ENCODE measurements at places on chromosomes 13 and 19.

- DNase-seq, result no peak
Measured at GRCh38 chr13:59673286-59673685, 490.4 kb downstream of the DIAPH3 start.

DNA sequence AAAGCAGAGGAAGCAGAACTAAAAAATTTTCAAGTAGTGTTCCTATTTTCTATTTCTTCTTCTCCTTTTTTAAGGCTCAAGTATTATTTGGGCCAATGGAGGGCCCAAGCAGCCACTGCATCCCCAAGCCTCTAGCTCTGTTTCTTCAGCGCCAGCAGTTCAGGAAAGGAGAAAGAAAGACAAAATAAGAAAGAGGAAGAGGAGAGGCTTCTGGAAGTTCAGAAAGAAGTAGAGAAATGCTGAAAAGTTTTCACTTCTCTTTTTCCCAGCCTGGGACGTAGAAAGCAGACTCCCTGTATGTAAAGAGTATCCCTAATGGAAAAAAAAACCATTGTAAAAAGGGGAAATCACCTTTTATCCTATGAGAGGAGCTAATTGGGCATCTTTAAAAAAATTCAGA, 165.5 kb upstream of the KLF12 start:
- DNase-seq, result no peak

DNA sequence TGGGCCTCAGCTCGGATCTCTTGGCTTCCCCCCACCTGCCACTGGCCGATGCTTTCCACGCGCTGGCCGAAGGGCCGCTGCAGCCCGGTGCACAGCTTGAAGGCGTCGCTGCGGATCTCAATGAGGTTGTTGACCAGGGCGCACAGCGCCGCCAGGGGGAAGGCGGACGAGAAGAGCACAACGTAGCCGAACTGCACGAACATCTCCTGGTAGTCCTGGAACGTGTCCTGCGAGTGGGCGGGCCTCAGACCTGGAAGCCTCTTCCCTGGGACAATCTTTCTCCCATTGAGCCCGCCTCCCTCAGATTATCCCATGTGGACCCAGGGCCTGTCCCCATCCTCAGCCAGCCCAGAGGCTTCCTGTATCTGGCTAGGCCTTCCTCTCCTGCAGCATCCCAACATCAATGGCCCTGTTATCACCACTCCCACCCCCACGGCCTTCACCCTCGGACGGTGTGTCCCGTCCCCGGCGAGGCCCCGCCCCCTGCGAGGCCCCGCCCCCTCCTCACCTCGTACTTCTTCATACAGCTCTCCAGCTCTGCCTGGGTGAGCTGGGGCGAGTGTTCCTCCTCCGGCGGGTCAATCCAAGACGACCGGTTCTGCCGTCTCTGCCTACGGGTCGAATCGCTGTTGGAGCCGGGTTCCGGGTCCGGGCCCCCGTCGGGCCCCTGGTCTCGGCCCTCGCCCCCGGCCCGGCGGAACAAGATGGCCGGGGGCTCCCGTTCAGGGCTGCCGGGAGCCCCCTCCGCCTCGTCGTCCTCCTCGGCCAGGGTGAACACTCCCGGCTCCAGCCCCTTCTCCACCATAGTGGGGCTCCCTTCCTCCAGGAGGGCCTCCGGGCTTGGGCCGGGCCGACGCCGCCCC, 6.8 kb downstream of the ANO8 start:
- peak; percentile 48 for DNase-seq

DNA sequence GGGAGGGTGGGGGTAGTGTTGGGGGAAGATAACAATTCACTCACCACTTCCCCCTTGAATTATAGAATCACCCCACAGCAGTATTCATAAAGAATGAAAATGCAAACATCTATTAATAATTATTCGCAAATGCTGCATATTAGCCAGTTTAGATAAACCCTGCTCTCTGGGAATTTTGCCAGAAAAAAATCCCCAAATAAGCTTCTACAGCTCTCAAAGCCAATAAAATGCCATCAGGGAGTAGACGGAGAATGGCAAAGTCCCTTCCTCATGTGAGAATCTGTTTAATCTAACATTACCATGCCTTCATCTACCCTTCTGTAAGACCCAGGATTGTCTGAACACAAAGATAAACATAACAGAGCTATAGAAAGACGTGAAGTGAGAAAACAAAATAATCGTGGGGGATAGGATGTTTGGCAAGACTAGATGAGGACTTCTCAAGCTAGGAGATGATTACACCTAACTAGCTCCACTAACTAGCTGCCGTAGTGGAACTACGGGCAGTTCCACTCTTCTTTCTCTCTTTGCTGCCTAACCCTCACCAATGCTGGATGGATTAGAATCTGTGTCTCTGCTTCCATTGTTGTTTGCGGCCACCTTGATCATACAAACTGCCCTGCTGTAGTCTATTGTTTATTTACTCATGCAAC, 32.4 kb upstream of the CACNA1A start:
- DNase-seq, result no peak

- no peak for DNase-seq
Measured at GRCh38 chr13:75652726-75653125, 16.6 kb downstream of the LMO7 start.

DNA sequence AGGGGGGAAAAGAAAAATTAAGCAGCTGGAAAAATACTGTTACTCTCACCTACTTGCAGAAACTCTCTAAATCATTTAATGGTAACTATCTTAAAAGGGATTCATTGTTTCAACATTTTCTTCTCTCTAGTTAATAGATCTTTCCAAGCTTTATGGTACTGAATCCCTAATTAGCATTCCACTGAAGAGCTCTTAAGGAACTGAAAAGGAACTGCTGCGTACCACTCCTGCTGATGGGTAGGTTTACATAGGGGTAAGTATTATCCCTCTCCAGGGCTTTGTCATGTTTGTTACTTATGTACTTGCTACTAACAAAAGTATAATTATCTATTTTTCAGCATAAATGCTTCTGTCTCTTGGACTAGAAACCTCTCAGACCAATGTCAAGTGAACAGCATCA, 12.5 kb downstream of the TEX30 start:
- DNase-seq, result no peak

- no peak for DNase-seq
Measured at GRCh38 chr19:1855828-1856255, 7.5 kb downstream of the KLF16 start.

DNA sequence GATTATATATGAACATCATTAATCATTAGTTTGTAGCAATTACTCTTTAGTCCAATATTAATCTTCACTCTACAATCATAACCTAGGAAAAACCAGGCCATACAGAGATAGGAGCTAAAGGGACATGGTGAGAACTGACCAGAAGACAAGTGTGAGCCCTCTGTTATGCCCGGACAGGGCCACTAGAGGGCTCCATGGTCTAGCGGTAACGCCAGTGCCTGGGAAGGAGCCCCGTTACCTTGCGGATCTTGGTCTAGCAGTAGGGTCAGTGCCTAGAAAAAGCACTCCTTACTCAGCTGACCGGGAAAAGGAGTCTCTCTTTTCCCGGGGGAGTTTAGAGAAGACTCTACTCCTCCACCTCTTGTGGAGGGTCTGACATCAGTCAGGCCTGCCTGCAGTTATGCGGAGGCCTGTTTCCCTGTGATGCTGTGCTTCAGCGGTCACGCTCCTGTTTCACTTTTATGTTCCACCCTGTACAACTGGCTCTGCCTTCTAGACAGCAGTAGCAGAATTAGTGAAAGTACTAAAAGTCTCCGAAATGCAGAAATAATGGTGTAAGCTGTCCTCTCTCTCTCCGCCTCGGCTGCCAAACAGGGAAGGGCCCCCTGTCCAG, 13.8 kb downstream of the OR7D4 start:
- peak; percentile 65 for DNase-seq

GRCh38 chr19:7699417-7700401, 2.2 kb downstream of the FCER2 start:
- DNase-seq, result no peak

DNA sequence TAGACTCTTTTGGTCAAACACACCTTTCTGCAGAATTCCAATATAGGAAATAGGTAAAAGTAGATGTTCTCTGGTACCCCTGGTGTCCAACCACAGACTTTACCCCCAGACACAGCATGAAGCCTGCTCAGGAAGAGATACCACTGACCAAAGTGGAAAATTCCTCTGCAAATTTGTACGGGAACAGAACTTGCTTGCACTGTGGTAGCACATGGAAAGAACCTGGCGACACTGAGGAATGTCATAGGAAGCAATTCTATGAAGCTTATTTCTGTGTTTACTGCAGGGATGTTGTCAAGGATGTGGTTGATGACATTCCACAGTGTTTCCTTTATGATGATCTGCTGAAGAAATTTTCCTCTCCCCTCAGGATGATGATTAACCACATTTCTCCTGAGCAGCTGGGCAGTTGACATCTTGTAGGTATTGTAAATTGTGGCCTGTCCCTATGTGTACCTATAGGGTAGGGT, 48.9 kb upstream of the TNFSF11 start:
- DNase-seq, result no peak

DNA sequence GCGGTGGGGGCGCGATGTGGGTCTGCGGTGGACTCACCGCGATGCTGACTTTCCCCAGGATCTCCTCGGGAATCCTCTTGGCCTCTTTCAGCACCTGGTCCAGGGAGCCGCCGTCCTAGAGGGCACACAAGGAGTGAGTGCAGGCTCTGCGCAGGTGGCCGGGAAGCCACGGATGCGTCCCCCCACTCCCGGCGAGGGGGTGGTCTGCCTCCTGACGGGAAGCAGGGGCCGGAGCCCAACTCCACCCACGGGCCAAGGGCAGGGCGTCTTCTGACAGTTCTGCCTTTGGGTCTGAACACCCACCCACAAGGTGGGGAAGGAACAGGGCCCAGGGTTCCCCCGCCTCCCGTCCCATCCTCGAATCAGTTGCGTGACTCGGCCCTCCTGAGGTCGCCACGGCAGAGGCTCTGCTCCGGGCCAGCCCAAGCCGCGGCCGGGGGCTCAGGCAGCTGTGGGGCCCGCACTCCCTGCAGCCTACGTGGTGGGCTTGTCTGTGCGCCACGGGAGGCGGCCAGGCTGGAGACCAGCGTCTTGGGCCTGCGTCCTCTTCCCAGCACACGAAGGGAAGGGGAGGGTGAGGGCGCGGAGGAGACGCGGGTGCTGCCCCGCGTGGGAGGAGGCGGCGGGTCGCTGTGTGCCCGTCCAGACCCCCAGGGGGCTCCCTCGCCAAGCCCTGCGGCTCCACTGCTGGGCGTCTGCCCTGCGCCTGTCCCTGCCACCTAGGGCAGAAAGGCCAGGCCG, 21.4 kb downstream of the MAP2K2 start:
- no peak for DNase-seq

GRCh38 chr13:88676016-88676415, 1004.8 kb downstream of the SLITRK5 start:
- DNase-seq, result no peak

DNA sequence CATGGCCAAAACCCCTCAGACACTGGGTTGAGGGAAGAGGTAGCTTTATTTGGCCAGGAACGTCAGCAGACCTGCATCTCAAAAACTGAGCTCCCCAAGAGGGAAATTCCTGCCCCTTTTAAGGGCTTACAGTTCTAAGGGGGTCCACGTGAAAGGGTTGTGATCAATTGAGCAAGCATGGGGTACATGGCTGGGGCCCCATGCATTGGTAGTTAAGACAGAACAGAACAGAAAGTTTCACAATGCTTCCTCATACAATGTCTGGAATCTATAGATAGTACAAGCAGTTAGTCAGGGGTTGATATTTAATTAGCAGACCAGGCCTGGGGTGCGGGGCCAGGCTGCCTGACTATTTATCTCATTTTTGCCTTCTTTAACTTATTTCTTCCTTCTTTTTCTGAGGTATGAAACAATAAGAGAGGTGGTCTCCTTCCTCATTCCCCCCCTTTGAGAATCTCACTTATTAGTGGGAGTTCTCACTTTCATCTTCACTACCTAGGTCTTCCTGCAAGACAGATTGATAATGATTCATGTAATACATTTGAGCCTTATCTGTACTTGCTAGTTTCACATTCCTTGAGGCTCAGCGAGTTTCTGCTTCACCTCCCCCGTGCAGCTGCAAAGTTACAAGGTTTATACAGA, 84.8 kb downstream of the SLC25A15 start:
- no peak for DNase-seq

- DNase-seq, result no peak
Measured at GRCh38 chr13:111383591-111384440, 63.4 kb downstream of the TEX29 start.

GRCh38 chr13:110311443-110312338, 4.6 kb downstream of the COL4A2 start:
- DNase-seq, result no peak

GRCh38 chr13:30743319-30744055, 8.1 kb downstream of the ALOX5AP start:
- DNase-seq, result no peak

GRCh38 chr13:112104881-112105234, 37.9 kb downstream of the SOX1 start:
- DNase-seq, result no peak

DNA sequence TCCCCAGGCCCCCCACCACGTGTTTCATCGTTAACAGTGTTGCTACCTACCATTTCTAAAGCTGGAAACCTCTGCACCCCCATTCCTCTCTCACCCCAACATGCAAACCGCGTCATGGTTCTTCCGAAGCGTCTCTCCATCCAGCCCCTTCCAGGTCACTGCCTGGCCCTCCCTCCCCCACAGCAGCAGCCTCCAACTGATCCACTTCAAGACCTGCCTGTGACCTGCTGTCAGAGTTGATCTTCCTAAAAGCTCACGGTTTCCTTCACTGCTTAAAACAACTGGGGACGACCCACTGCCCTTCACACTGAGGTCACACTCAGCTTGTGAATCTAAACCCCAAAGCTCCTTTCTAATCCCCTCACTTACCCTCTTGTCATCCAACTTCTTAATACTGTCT, 47.7 kb downstream of the STK24 start:
- no peak for DNase-seq
